ENCODE measurements at places on chromosomes 11 and 22.

- no peak for DNase-seq
Measured at GRCh38 chr11:62151737-62152102, 27.9 kb downstream of the INCENP start.

DNA sequence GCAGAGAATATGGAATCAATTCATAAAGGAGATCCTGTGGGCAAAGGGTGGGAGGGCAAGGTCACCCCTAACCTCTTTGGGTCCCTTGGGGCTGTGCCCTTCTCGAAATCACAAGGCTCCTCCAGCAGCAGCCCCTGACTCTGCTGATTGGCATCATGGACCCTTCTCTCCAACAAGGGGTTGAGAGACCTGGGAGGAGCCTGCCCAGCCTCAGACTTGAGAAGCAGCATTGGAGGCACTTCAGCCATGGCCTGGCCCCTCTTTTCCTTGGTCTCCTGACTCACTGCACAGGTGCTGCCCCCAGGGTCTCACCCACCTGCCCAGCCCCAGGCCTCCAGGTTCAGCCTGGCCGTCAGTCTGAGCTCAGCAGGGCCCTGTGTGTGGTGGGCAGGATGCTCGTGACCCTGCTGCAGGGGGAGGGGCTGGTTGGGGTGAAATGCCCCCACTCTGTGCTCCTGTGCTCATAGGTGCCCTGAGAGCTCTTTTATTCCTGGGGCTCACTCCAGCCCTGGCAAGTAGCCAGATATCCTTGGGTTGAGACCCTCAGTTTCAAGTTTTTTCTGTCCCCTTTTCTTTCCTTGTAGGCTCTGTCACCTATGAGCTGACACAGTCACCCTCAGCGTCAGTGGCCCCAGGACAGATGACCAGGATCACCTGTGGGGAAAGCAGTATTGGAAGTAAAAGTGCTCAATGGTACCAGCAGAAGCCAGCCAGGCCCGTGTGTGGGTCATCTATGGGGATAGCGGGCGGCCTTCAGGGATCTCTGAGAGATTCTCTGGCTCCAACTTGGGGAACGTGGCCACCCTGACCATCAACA is 110.8 kb downstream of the GGTLC2 start:
- DNase-seq = no peak

DNA sequence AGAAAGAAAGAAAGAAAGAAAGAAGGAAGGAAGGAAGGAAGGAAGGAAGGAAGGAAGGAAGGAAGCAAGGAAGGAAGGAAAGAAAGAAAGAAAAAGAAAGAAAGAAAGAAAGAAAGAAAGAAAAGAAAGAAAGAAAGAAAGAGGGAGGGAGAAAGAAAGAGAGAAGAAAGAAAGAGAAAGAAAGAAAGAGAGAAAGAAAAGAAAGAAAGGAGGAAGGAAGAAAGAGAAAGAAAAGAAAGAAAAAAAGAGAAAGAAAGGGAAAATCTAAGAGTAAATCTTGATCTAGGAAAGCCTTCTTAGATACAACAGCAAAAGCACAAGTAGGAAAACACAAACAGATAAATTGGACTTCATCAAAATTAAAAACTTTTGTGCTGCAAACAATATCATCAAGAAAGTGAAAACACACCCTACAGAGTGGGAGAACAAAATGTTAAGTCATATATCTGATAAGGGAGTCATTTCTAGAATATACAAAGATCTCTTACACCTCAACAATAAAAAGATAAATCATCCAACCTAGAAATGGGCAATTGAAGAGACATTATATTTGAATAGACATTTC is 116.8 kb upstream of the FGF3 start:
- no peak for DNase-seq

DNA sequence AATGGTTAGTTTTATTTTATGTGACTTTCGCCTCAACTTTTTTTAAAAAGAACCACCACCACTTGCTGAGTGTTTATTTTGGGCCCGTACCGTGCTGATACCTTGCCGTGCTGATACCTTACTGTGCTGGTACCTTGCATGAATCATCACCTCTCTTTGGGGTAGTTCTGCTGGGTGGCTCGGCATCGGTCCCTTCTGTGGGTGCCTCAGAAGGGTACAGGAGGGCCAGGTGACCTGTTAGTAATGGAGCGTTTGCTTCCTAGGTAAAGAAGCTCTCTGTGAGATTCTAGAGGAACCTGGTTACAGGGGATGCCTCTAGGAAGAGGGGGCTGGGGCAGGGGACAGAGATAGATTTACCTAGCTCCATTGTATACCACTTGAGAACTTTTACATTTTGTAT is 17.1 kb downstream of the TOM1 start:
- DNase-seq = no peak

GRCh38 chr11:44755556-44756523 is 29.1 kb downstream of the TSPAN18 start:
- no peak for DNase-seq

DNA sequence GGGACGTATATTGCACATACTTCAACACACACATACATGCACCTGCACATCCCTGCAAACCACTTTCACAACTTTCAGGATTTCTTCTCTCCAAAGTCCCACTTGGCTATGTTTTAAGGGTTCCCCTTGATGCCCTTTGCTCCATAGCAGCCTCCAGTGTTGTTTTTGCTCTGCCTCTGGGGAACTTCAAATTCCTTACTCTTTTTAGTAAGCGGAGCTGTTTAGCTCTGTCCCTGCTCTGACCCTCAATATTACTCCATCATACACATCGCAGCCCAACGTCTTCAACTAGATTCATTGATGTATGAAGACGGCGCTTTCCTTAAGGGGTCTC is 18.3 kb downstream of the PRR5L start:
- no peak for DNase-seq

DNA sequence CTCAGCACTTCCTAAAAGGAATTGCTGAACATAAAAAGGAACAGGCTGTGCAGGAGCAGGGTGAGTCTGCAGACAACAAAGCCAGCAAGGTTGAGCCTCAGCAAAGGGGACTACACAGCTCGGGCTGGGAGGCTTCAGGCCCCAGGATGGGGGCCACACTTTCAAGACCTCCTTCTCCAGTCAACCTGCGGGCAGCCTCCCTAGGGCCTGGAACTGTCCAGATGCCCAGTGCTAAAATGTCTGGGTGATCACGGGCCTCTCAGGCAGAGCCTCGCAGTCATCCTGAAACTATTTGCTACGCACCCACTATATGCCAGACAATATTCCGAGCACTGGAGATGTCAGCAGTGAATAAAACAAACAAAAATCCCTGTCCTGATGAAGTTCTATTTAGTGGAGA is 3.9 kb upstream of the NEFH start:
- no peak for DNase-seq

- no peak for DNase-seq
Measured at GRCh38 chr11:3126207-3126865, 38.8 kb downstream of the OSBPL5 start.

- DNase-seq = no peak
Measured at GRCh38 chr11:76655501-76656049, 15.0 kb downstream of the LRRC32 start.

GRCh38 chr22:40526960-40527359 is 109.6 kb downstream of the MRTFA start:
- no peak for DNase-seq

- DNase-seq = no peak
Measured at GRCh38 chr11:109308551-109308950, 113.4 kb upstream of the C11orf87 start.

Measured in RCC 7860 (cell line).